ENCODE measurements at places on chromosomes 4 and X.

GRCh38 chr4:38734911-38735310 lies 47.9 kb downstream of the TLR10 start:
- no peak for DNase-seq

DNA sequence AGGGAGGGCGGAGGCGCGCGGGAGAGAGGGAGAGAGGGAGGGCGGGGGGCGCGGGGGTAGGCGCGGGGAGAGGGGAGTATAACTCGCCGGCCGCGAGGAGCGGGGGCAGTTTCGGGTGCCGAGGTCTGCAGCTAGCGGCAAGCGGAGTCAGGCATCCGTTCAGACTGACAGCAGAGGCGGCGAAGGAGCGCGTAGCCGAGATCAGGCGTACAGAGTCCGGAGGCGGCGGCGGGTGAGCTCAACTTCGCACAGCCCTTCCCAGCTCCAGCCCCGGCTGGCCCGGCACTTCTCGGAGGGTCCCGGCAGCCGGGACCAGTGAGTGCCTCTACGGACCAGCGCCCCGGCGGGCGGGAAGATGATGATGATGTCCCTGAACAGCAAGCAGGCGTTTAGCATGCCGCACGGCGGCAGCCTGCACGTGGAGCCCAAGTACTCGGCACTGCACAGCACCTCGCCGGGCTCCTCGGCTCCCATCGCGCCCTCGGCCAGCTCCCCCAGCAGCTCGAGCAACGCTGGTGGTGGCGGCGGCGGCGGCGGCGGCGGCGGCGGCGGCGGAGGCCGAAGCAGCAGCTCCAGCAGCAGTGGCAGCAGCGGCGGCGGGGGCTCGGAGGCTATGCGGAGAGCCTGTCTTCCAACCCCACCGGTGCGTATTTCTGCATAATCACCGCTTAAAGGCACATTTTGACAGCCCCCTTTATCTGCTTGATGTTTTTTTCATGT lies at the start of gene POU4F2:
TSS of gene POU4F2 (plus strand) at position 108 of the 720 bp plus-strand sequence. CDS start at position 356, 248 bp downstream.
- DNase-seq, result no peak

GRCh38 chrX:48196745-48197201 lies at the start of gene SSX5:
Gene SSX5 (minus strand): TSS chrX:48196795. CDS start chrX:48195358, 1,437 bp downstream.
- DNase-seq, result no peak

- DNase-seq, result no peak
These were observed 33.1 kb downstream of the TET2 start for GRCh38 chr4:105179539-105180401.

- no peak for DNase-seq
These were observed 43.8 kb downstream of the ADGRA3 start for GRCh38 chr4:22471999-22472461.
